ENCODE measurements at places on chromosomes 13 and 19.

DNA sequence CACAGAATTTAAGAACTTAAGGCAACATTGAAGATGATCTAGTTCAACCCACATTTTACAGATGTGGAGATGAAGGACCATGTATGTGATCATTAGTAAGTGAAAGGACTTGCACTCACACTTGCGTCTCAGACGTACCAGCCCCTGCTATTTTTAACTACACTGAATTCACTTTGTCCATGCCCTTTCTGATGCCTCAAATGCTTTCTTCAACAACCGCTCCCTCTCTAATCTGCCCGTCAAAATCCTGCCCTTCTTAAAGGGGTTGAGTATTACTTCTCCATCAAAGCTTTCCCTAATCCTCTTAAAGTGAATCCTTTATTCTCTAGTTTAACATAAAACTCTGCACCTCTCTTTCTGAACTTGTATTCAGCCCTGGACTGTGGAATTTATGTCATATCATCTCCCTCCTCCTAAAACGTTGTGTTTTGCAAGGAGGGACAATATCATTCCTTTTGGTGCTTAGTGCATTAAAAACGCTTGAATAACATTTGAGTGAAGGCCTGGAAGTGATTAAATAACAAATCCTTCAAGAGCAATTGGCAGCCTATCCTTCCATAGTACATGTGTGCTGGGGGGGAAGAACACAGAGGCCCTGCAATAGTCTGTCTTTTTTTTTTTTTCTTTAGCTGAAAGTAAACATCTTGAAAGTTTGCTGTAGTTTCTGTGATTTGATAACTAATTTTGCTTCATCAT is 493.3 kb downstream of the LMO7 start:
- no peak for DNase-seq

DNA sequence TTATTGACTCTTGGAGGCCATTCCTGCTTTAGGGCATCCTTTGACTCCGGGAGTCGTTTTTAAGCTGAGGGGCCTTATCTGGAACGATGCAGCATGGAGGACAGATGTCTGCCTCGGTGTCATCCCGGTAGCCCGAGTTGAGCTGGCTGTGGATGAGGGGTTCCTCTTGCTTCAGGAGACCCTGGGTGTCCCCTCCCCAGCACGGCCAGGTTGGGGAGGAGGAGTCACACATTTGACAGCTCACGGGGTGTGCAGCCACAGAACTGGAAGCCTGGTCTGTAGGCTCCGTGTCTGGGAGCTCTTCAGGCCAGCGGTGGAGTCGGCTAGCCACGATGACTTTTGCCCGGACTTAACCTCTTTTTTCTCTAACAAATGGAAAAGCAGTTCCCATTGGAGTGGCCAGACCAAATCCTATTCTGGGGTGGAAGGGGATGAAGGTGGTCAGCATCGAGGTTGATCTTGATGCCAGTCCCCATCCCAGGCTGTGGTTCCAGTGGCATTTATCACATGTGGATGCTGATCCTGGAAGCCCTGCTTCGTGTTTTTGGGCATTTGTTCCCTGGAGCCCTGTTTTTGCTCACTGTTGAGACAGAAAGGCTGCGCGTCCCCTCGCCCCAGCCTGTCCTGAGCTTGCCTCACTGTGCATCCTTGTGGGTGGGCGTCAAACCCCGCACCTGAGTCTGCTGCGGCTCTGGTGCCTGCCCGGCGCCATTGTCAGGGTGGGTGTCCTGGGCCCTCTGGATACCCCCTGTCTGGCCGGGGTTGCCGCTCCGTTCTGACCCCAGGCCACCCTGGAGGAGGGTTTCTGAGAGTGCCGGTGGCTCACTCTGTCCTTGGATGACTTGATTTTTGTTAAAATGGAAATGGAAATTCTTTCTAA is 12.0 kb downstream of the TFDP1 start:
- no peak for DNase-seq

GRCh38 chr13:26342898-26343297 is 89.0 kb downstream of the CDK8 start:
- no peak for DNase-seq

DNA sequence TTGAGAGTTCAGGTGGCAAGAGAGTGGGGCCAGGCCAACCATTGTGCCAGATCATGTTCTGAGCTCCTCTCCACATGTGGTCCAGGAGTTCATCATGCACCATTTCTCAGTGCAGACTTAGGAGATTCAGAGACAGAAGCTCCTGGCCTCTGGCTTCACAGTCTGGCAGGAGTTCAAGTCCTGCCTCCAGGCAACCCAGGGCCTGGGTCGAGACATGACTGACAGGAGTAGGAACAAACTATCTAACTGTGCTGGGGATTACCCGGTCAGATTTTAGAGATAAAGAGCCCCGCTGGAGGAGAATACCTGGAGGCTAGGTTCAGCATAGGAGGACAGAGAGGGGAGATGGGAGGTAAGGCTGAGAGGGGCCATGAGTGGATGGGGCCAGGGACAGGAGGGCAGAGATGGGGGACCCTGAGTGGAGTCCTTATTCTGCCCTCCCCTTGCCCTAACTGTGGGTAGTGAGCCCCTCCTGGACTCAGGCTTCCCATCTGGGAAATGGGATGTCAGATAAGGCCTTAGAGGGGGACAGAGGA is 906 bp upstream of the CYP4F11 start:
- no peak for DNase-seq

All from kidney glomerular epithelial cell (primary cell).